NCI-H1048 (cell line): ENCODE measurements at places on chromosomes 11 and 22.

DNA sequence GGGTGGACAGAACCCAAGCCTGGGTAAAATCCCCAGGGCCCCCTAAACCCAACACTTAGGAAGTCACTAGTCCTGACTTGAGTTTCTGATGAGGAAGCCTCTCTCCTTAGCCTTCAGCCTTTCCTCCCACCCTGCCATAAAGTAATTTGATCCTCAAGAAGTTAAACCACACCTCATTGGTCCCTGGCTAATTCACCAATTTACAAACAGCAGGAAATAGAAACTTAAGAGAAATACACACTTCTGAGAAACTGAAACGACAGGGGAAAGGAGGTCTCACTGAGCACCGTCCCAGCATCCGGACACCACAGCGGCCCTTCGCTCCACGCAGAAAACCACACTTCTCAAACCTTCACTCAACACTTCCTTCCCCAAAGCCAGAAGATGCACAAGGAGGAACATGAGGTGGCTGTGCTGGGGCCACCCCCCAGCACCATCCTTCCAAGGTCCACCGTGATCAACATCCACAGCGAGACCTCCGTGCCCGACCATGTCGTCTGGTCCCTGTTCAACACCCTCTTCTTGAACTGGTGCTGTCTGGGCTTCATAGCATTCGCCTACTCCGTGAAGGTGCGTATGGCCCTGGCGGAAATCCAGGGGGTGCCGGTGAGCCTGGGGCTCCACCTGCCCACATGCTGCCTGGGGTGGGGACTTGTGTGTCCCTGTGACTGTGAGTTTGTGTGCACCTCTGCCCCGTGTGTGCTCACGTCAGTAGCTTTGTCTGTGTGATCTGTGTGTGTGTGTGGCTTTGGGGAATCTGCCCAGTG lies at the start of gene IFITM1:
TSS of gene IFITM1 (plus strand) at position 254 of the 767 bp plus-strand sequence. CDS start at position 385, 131 bp downstream.
- no peak for DNase-seq

DNA sequence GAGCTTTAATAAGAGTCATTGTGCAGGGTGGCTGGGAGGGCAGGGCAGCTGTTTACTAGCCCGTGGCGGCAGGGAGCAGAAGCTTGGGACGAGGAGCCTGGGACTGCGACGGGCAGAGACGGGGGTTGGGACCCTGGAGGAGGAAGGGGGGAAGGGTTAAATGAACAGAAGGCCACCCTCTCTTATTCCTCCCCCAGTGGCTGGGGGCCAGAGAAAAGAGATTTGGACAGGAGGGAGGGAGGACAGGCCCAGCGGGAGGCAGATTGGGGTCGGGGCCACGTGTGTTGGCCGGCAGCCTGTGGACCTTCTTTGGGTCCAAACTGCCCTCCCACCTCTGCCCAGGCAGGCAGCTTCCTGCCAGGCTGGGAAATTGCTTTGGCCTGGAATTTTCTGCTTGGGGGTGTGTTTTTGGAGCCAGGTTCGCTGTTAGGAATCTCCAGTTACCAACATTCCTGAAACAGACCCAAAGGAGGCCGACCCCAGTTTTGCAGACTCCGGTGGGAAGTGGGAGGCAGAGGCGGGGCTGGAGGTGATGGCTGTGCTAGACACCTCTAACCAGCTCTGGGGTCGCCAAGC lies 50.2 kb downstream of the APOL3 start:
- DNase-seq: no peak

DNA sequence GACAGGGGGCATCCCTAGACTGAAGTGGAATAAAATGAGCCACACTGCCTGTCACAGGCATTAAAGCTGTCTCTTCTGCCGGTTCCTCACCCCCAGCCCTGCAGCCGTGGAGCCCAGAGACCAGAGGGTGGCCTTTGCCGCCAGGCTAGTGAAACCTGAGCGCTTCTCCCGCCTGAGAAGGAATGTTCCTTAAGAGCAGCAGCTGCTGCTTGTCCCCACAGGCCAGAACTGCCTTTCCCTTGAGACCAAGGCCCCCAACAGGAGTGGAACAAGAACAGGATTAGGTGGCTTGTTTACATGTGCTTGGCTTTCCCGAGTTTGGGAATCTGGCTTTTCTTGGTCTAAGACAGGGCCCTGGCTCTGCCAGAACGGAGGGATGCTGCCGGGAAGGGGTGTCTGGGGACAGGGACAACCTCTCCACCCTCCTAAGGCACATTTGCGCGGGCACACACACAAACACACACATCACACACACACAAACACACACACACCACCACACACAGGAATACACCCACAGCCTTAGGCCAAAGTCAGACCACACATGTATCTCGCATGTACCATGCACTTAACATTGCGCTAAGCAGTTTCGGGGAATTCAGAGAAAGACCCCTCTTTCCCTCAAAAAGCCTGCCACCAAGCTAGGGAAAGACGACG lies 91.8 kb downstream of the FEZ1 start:
- no peak for DNase-seq

GRCh38 chr11:117300773-117301172 lies 9.6 kb downstream of the BACE1-AS start:
- DNase-seq: no peak

GRCh38 chr22:26722159-26722558 lies 64.8 kb downstream of the MIAT start:
- no peak for DNase-seq

GRCh38 chr11:58392746-58393145 lies 13.9 kb downstream of the OR5B3 start:
- DNase-seq: no peak

GRCh38 chr22:38736257-38736570 lies 19.6 kb downstream of the SUN2 start:
- no peak for DNase-seq

GRCh38 chr11:128269466-128269865 lies 317.9 kb downstream of the ETS1 start:
- DNase-seq: no peak

- no peak for DNase-seq
These were observed 15.0 kb upstream of the WT1 start for GRCh38 chr11:32450372-32450771.

GRCh38 chr11:7077101-7077500 lies 11.7 kb upstream of the RBMXL2 start:
- no peak for DNase-seq

GRCh38 chr11:58222721-58223120 lies 6.0 kb downstream of the OR10Q1 start:
- DNase-seq: peak; percentile 91

GRCh38 chr11:18452927-18453326 lies 2.7 kb upstream of the LDHAL6A start:
- DNase-seq: no peak

DNA sequence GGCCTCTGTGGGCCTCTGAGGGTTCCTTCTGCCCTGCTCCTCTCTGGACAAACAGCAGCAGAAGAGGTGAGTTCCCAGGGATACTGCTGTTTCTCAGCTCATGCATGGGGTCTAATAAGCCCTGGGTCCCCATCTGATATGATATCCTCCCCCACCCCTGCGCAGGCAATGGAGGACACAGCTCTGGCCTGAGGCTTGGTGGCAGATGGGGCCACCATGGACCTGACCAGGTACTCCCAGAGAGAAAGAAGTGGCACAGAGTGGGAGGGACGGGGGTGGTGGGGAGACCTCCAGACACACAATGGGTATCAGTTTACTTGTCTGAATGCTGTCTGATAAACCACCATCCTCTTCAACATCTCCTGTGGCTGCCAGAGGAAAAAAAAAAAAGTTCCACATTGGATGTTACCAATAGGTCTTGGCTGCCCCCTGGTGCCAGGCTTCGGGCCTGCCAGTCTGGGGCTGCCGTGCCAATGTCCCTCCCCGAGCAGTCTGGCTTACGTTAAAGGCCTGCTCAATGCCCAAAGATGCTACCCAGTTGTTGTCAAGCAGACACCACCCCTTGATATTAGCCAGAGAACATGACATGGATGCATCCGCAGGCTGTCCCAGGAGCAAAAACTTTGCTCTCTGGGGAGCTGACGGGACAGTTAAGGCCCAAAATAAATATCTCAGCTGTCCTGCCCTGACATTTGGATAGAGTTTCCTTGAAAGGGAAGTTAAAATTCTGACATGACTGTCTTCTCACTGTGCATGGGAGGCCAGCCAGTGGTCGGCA lies 27.9 kb upstream of the ABCC8 start:
- DNase-seq: peak; percentile 25

GRCh38 chr22:29994027-29994715 lies 86.1 kb upstream of the HORMAD2 start:
- no peak for DNase-seq

GRCh38 chr11:85810521-85810870 lies 445 bp downstream of the SYTL2 start:
- DNase-seq: no peak

DNA sequence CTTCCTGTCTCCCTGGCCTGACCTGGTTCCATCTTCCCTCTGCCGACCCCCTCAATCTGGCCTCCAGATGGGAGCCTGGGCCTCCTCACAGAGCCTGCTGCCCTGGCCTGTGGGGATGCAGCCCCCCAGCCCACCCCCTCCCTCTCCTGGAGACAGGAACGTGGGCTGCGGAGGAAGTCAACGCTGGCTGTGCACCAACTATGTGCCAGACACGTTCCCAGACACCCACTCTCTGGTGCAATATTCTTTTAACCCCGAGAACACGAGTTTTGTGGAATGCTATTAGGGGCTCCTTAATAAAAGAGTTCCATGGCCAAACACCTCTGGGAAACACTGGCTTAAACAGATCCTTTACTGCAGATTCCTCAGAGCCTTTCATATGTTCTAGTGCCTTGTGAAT lies 15.9 kb downstream of the WNT11 start:
- DNase-seq: no peak

DNA sequence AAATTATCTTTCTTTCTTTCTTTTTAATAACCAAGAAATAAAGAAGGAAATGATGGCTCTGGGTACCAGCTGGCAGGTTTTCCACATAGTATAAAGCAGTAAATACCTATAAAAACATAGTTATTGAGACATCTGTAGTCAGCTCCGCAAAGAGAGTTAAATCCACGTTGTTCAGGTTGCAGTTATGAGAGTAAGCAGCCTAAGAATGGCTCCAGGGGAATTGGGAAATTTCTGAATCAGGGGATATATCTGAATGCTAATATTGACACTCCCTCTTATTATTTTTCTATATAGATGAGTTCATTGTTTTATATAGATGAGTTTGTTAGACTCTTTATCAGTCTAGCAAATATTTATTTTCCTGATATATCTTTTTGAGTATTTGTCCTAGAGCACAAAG lies 322.0 kb upstream of the LRRC4C start:
- DNase-seq: no peak

DNA sequence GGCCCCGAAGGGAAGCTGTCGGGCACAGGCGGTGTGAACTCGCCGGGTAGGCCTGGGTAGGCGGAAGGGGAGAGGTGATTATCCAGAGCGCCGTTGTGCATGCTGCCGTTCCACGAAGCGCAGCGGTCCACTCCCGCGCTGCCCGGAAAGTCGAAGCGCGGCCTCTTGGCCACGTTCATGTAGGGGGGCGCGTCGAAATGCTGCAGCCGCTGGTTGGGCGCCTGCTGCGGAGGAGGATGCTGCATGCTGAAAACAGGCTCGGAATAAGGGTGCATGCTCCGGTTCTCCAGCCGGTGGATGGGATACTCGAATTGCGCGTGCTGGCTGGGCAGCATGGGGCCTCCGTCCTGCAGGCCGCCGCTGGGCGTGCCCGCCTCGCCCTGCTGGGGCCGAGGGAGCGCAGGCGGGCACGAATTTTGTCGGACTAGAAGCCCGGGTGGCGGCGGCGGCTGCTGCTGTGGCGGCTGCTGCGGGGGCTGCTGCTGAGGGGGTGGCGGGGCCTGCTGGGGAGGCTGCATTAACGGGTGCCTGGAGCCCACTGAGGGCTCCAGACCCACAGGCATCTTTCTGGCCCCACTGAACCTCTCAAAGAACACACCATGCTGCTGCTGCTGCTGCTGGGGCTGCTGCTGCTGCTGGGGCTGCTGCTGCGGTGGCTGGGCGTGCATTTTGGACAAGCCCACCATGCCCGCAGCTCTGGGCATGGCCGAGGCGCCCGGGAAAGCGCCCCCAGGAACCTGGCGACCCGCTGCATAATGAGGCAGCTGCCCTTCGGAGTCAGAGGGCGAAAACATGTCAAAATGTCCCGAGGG lies 2.3 kb downstream of the MN1 start:
- no peak for DNase-seq

DNA sequence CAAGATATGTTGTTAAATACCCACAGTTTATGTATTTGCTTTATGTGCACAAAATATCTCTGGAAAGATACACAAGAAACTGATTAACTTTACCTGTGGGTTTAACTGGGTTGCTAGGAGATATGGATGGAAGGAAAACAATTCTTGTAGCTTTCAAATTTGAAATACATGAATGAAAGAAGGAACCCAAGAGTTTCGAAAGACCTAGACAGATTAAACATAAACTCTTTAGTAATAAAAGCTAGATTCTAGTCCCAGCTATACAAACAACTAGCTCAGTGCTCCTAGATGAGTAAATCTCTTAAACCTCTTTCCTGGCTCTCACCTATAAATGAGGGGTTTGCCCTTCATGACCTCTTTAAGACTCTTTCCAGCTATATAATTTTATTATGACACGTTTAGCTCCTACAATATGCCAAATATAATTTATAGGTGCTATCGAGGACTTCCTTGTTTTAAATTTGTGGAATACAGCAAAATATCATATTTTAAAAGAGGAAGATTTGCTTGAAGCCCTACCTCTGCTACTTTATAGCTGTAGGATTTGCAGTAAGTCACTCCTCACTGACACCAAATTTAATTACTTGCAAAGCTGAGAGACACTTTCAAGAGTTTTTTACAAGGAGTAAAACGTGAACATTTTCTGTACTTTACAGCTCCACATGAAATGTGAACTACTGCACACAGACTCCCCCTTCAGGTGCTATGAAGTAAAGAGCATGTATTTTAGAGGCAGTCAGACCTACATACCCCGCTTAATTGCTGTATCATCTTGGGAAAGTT lies 50.7 kb downstream of the RRAS2 start:
- no peak for DNase-seq

DNA sequence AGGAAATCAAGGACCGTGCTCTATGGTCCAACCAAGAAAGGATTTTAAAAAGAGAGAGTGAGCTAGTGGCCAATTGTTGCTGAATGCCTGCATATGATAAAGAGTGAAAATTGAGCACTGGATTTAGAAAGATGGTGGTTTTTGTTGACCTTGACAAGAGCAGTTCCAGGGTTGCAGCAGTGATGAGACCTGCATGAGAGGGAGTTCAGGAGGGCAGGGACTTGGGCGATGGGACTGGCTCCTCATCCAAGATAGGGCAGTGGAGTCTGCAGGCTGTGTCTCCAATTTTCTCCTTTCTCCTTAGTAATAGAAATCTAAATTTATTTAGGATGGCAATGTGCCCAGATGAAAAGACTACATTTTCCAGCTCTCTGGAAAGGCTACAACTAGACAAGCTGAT lies 94.0 kb upstream of the B3GAT1 start:
- DNase-seq: no peak

DNA sequence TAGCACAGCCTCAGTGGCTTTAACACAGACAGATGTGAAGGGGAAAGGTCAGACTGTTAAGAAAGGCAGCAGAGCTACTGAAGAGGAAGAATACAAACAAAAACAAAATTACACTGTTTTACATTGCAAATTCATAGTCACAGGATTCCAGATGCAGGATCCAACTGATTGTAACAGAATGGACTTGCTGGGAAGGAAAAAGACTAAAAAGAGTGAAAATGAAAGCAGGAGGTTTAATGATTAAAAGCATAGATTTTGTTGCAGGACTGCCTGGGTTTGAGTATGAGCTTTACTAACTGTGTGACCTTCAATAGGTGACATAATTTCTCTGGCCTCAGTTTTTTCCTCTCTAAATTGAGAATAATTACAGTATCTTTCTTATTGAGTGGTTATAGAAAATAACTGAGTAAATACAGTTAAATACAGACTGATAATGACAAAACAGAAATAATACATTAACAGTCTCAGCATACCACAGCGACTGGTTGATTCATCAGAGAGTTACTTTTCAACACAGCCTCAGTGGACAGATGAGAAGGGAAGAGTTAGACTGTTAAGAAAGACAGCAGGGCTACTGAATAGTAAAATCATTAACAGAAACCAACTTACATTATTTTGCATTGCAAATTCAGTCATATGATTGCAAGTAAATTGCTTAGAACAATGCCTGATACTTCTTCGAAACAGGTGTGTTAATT lies 704.2 kb upstream of the TENM4 start:
- no peak for DNase-seq
